Suprapubic skin (tissue), 4 donors: ENCODE measurements at places on chromosomes 6 and 20.

DNA sequence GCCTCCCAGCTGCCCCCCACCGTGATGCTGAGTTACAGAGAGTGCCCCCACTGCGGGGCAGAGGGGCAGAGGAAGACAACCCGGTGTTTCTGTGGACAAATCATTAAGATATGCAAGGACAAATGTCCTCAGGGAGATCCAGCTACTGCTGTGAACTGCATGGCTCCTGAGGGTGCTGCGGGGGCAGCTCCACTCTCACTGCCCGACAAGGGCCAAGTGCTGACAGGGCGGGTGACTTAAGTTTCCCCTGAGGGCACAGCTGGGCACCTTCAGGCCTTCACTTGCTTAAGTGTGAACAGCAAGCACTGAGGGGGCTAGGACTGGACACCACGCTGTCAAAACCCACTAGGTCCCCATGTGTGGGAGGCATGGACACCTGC, 26.2 kb upstream of the TCFL5 start:
- DNase-seq: no peak

DNA sequence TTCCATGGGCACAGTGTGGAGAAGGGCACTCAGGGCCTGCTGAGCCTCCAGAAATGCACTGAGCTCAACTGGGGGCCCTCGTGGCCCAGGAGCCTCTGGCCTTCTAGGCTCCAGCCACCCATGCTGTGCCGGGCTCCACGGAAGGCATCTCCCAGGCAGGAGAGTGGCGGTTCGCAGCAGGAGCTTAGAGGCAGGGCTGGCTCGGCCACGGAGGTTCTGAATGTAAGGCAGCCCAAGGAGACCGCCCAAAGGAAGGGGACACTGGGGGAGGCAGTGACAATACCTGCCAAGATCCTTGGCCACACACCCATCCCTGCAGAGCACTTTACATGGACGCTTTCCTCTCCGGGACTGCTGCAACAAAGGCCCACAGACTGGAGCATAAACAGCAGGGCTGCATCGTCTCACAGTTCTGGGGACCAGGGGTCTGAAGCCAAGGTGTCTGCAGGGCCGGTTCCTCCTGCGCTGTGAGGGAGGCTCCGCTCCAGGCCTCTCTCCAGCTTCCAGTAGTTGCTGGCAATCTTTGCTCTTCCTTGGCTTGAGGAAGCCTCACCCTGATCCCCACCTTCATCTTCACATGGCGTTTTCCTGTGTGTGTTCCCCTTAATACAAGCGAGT, 128.2 kb upstream of the CDH4 start:
- DNase-seq: no peak

GRCh38 chr6:68235326-68235784, 399.7 kb upstream of the ADGRB3 start:
- DNase-seq: no peak

GRCh38 chr6:135115834-135116233, 61.2 kb upstream of the HBS1L start:
- DNase-seq: no peak

GRCh38 chr6:105994591-105995390, 91.3 kb upstream of the PRDM1 start:
- DNase-seq: peak; percentile 78

DNA sequence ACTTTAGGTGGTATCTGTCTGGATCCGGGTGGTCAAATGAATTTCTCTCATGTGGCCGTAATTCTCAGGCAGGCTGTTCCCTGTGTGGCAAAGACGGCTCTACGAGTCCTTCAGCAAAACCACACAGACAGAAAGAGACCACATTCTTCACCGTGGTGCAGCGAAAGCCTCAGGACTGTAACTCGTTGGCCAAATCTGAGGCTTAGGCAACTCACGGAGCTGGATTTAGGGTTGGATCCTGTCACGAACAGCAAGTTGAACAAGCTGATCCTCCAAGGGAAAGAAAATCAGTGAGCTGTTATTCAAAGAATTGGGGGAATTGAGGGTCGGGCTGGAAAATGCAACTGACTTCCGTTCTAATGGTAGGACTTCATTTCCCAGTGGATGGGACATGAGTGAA, 167.4 kb downstream of the ZMYND8 start:
- DNase-seq: no peak

DNA sequence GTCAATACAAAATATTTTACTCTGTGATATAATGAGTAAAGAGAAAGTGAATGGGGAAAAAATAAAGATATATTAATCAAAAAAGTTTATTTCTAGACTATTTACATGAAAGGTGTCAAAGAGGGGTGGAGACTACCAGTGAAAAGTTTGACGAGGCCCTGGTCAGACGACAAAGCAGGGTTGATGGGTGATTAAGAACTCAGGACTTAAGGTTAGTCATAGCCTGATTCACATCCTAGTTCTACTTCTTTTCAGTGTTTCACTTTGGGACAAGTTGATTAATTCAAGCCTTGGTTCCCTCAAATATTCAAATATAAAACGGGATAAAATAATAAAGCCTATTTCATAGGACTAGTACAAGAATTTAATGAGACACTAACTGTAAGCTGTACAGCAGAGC, 178.2 kb upstream of the HS3ST5 start:
- no peak for DNase-seq

DNA sequence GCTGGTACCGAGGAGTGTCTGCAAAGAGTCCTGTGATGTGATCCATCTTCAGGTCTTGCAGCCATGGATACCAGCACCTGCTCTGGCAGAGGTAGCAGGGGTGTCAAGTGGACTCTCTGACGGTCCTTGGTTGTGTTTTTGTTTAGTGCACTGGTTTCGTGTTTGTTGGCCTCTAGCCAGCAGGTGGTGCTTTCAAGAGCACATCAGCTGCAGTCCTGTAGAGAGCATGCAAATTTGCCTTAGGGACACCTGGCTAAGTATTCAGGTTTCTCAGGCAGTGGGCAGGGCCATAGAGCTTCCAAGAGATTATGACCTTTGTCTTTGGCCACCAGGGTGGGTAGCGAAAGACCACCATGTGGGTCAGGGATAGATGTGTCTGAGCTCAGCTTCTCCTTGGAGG, 14.5 kb upstream of the RGS17 start:
- no peak for DNase-seq

- no peak for DNase-seq
Observed at GRCh38 chr6:71333697-71334096, 45.1 kb downstream of the OGFRL1 start.

DNA sequence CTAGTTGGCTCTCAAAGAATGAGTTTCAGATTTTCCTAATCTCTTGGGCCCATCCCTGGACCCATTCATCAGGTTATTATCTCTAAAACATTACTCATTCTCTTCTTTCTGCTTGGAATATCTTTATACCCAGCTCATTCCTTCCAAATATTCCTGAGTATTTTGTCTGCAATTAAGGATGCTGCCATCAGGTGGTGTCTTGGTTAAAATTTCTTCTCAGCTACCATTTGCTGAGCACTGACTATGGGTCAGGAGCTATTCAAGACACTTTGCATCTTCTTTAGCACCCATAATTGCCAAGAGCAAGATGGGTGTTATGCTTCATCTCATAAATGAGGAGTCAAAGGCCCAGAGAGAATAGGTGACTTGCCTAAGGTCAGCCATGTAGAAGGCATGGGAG, 8.4 kb downstream of the SUN5 start:
- DNase-seq: no peak

DNA sequence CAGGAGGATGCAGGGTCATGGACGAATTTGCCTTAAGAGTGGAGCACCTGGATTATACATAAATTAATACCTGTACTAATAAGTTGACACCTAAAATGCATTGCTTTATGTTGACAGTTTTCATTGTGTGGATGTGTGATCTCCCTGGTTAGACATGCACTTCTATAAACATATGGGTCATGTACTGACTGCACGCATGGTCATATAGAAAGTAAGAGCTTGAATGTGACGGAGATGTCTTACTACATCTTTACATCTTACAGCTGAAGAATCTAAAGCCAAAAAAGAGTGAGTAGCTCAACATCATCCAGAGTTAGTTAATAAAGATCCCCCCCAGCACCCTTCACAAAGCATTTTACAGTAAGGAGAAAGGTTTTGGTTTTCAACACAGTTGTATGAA, 408.4 kb upstream of the JARID2 start:
- DNase-seq: no peak

DNA sequence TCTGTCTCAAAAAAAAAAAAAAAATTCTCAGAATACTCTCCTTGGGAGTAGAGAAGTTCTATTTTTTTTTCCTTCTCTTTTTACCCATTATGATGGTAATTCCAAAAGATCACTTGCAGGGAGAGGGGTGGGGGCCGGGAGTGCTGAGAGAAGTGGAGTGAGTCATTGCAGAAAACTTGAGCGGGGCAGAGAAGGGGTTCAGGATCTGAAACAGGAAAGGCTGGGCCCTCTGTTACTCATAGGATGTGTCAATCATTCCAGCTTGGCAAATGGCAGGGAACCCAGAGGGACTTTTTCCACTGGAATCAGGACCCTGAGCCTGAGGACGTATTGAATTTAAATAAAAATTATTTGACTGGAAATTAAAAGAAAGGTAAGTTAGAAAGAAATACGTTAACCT, 111.4 kb upstream of the ARMC2 start:
- DNase-seq: peak; percentile 72

- DNase-seq: no peak
Observed at GRCh38 chr6:154292855-154293519, 63.6 kb downstream of the IPCEF1 start.

DNA sequence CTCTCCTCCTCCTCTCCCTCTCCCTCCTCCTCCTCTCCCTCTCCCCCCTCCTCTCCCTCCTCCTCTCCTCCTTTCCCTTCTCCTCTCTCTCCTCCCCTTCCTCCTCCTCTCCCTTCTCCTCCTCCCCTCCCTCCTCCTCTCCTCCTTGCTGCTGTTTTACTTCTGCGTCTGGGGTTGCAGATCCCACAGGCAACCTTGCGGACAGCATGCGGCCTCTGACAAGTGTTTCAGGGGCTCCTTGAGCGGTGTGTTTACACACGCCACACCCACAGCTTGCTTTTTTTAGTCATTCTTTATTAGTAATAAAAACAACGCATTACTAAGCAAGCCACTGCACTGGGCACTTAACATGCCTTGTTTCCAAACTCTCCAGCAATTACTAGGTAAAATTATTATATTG, 81.9 kb downstream of the TFAP2C start:
- no peak for DNase-seq

- DNase-seq: no peak
Observed at GRCh38 chr6:168441434-168442391, 729 bp downstream of the SMOC2 start.

DNA sequence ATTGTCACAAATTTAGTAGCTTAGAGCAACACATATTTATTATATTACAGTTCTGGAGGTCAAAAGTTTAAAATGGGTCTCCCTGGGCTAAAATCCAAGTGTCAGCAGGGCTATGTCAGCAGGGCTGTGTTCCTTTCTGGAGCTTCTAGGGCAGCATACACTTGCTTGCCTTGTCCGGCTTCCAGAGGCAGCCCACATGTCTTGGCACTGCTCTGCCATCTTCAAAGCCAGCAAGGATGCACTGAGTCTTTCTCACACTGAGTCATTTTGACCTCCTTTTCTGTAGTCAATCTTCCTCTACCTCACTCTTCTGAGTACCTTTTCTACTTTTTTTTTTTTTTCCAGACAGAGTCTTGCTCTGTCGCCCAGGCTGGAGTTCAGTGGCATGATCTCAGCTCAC, 39.0 kb downstream of the ADGRF4 start:
- no peak for DNase-seq

DNA sequence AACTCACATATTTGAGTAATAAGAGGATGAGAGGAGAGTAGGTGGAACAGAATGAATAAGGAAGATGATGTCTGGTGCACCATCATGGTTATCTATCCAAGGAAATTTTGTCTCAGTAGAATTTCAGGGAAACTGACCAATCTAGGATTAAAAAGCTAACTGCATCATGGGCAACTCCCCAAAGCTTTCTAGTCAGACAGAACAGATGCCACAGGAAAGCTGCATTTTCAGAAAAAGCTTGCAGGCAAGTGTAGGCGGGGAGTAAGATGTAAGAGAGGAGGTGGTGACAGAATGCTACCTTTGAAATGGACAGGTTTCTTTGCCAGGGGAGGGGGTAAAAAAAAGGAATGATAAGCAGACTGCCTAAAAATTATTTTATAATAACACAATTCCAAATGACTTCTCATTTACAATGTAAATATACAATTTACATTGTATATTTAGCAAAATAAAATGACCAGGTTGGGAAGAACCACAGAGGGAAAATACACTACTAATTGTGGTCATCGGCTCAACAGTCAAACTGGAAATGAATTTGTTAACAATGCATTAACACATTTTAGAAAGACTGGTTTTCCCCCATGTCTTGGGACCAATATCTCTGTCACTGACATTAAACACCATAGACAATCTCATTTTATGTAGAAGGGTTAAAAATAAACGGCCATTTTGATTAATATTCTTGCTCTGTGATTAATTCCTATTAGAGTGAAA, 15.1 kb downstream of the NHSL1 start:
- DNase-seq: no peak

DNA sequence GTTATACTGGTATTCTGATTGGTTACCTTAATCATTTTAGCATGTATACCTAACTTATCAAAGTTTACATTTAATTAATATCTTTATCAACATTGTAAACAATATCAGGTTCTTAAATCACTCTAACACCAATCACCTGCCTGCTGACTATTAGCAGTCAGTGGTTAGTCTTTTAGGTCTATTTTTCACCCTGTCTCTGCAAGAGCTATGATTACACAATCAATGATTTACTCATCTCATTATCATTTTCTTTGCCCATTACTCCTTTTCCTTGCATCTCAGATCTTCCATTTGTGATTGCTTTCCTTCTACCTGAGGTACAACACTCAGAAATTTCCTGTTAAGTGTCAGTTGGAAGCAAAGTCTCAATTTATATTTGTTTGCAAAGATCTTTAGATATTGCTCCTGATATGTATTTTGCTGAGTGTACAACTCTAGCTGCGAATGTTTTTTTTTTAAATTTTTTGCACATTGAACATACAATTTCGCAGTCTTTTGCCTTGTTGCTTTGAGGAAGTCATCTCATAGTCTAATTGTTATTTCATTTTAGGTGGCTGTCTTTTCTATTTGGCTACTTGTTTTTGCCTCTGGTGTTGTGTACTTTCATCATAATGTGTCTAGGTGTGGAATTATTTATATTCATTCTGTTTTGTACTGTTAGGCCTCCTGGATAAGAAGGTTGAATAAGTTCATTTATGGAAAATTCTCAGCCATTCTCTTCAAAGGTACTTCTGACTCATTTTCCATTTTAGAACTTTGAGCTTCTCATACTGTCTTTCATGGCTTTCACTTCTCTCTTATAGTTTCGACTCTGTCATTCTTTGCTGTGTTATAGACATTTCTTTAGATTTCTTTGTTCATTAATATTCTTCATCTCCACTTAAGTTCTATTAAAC, 104.9 kb upstream of the CEP162 start:
- DNase-seq: no peak

DNA sequence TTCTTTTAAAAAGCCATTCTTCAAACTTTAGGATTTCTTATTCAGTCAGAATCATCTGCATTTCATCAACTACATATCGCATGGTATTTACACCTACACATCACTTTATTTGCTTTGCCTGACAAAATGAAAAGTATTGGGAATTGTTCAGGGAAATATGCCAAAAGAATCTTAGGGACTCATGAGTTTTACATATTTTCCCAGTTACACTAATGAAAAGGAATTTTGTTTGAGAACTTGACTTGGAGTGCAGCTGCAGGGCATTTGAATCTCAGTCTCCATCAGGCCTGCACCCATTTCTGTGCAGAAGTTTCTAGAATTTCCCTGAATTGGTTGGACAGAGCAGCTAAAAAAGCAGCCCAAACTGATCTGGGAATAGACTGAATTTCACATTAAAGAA, 65.3 kb downstream of the MTHFD1L start:
- DNase-seq: no peak

GRCh38 chr6:75458895-75459294, 34.7 kb downstream of the FILIP1 start:
- DNase-seq: no peak

GRCh38 chr20:57619051-57619831, 985 bp downstream of the ZBP1 start:
- DNase-seq: peak; percentile 77
